ENCODE measurements at places on chromosomes 2 and 18.

- DNase-seq, result no peak
These were observed 108.9 kb upstream of the ITGA4 start for GRCh38 chr2:181348107-181348837.

GRCh38 chr2:136022396-136023146 is 37.1 kb upstream of the DARS1 start:
- no peak for DNase-seq

- no peak for DNase-seq
These were observed 29.0 kb upstream of the DLX1 start for GRCh38 chr2:172056293-172056692.

GRCh38 chr2:43011158-43011491 is 215.3 kb downstream of the ZFP36L2 start:
- DNase-seq, result no peak

GRCh38 chr18:37270038-37270665 is 295.4 kb downstream of the CELF4 start:
- DNase-seq, result no peak

- no peak for DNase-seq
These were observed 18.7 kb upstream of the IMPA2 start for GRCh38 chr18:11962597-11962996.

DNA sequence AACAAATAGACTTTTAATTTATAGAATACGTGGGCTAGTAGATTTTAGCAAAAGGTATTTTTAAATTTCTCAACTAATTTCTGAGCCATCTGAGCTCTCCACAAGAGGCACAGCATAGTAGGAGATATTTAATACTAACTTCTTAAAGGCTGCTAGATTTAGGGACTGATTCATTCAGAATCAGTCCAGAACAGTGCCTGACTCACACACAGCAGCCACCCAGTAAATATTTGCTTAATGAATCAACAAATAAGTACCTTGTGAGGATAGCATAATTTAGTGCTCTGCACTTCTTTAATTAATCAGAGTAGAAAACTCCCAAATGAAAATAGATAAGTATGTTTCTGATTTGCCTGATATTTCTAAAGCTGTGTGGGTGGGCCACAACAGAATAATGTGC is 35.6 kb upstream of the SYT4 start:
- no peak for DNase-seq

Measured in stimulated activated naive CD4-positive, alpha-beta T cell treated with Interleukin-2 at 50 U/mL for 16 hours (primary cell).